ENCODE measurements at places on chromosomes 6 and 20.

DNA sequence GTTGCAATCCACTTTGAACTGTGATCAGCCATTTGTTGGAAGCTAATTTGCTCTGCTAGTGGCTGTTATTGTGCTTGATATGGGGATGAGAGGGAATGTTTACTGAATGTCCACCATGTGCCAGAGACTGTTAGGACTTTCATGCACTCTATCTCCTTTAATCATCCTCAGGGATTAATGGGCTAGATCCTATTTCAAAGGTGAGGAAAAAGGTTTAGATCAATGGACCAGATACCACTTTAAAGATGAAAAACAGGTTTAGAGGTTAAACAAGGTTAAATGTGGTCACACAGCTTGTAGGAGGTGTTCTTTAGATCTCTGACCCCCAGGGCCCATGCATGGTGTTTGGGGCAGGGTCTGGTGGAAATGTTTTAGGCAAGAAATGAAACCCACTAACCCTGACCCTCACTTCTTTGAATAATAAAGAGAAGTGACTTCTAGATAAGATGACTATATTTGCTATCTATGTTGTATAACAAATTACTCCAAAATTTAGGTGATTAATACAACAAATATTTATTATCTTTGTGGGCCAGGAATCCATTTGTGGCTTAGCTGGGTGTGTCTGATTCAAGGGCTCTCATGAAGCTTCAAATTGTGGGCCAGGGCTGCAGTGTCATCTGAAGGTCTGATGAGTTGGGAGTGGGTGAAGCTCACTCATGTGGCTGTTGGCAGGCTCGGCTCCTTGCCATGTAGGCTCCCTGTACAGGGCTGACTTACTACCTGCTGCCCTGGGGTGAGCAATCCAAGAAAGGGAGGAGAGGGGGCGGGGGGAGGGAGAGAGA is 127.8 kb upstream of the FOXA2 start:
- no peak for DNase-seq

DNA sequence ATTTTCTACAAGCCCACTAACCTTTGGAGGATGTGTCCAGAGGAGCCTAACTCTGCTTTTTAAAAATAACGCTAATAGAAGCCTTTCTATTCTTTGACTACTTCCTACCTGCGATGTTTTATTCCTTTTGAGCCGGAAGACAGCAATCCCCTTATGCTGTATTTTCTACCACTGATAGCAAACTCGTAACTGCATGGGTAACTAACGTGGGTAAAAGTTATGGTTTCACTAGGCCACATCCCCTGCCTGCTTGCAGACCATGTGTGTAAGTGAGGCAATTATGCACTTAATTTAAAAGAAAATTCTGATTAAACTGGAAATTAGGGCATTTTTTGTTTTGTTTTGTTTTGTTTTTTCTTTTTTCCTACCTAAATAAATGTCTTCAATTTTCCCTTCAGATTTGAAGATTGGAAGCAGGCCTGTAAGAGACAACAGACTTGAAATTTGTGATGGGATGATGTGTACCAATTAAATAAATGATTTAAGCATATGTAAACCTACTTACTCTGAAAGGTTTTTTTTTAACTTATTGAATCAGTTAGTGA is 931 bp downstream of the UFL1 start:
- no peak for DNase-seq

GRCh38 chr6:42407379-42407778 is 44.3 kb downstream of the TRERF1 start:
- DNase-seq, result no peak

DNA sequence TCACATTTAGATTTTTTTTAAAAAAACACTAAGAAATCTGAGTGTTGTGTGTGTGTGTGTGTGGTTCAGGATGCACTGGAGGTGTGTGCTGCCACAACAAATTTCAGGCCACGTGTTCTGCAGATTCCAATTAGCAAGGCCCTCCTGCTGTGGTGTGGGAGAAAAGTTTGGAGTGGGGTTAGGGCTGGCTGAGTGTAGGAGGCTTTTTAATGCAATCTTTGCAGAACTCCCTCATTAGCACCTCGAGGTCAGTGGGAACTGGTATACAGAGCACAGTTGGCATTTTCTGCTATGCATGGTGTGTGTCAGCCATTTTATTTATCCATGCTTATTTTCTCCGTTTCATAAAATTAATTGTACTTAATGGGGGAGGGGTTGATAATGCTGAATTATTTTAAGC is 187.6 kb downstream of the SOX4 start:
- DNase-seq, result no peak

DNA sequence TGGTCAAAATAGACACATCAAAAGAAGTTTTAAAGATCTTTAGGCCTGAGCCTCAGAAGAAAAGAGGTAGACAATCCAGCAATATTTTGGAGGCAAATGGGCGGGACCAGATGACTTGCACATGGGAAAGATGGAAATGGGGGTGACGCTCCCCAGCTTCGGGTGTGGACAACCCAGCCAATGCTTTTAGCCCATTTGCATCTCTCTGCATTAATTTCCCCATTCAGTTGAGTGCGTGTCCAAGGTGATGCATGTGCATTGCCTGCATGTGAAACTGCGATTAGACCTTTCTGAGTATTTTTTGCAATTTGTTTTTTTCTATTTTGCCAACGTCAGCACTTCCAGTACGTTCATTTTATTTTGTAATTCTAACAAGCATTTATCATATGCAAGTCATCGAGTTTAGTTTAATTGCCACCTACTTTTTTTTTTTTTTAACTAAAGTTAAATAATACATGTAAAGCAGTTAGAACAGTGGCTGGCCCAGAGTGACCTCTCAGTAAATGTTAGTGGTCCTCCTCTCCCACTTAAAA is 24.2 kb downstream of the PDRG1 start:
- no peak for DNase-seq

GRCh38 chr6:31952140-31952805 is 6.4 kb downstream of the CFB start:
- DNase-seq, result no peak

- no peak for DNase-seq
Measured at GRCh38 chr6:20203561-20204511, 8.4 kb downstream of the MBOAT1 start.

- DNase-seq, result peak; percentile 15
Measured at GRCh38 chr6:157099912-157100593, 223.3 kb downstream of the TMEM242 start.

DNA sequence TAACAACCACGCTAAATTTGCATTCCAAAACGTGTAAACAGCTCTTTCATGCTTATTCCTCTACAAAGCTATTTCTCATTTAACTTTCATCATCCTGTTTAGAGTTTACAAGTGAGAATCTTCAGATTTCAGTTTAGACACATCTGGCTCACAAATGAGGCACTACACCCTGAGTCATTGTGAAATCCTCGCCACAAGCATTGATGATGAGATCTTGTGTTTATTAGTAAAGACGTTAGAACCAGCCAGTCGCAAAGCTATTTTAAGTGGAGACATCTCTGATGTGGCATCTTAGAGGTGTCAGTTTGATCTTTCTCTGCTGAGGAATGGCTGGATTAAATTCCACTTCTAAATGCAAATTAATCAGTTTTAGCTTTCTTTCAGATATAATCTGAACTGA is 8.3 kb upstream of the ISM1 start:
- DNase-seq, result no peak

DNA sequence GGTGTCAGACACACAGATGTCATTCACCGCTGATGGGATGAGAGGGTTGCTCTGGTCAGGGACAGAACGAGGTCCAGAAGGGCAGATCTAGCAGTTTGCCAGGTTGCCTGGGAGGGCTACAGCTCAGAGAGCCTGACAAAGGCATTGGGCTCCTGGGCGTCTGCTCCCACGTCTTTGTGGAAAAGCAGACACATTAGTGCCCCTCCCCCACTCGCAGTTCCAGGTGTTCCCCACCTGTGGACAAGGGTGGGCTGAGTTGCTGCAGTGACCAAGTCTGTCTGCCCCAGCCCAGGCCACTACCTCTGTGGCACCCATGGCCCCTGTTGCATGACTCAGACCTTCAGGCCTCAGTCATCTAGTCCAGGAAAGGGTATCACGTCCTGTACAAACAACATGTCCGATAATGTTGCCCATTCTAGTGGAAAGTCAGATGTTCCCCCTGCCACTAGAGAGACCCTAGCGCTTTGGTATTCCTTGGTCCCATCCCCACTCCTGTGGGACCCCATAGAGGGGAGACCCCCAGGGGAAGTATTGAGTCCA is 37.4 kb downstream of the WRNIP1 start:
- DNase-seq, result no peak

GRCh38 chr20:7123457-7123856 is 356.0 kb downstream of the BMP2 start:
- no peak for DNase-seq

DNA sequence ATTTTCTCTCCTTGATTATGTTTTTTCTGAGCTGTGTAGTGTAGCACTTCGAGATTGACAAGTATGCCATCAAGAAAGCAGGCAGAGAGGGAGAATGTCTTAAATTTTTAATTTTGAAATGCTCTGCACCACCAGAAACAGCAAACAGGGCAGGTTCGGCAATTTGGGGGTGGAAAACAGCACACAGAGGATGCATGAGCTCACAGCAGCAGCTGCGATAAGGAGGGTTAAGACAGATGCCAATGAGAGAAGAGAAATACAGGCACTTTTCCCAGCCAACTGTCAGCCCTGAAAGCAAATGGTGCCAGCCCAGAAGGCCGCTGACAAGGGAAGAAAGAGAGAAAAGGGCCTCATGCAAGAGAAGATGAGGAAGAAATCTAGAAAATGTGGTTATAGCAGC is 15.1 kb upstream of the SNRPB2 start:
- DNase-seq, result no peak

DNA sequence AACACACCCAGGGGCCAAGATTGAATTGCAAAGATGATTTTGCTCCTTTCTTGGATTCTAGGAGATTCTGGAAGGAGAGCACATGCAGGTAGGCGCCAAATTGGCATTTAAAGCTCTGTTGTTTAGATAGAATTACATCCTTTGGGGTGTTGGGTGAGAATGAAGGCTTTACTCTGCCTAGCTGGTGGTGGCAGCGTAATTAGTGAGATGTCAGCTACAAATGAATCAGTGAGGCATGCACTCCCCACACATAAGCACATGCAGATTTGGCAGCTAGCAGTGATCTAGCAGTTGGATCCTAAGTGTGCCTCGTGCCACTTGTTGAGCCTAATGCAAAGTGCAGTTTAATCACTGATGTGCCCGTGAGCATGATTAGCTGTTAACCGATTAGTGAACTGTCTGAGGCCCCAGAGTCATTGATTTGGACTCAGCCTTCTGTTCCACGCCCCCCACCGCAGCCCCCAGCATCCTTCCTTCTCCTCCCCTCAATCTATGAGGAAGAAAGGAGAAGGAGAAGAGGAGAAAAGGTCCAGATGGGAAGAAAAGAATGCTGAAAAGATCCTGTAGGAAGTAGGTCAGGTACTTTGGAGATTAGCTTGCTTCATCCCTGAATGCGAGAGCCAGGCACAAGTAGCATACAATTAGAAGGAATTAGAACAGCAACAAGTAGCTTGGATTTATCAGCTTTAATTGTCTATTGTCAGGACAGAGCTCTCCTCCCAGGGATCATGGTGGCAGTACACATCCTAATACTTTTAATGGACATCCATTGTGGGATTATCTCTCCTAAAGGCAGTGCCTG is 6.0 kb upstream of the PRDM1 start:
- DNase-seq, result no peak

DNA sequence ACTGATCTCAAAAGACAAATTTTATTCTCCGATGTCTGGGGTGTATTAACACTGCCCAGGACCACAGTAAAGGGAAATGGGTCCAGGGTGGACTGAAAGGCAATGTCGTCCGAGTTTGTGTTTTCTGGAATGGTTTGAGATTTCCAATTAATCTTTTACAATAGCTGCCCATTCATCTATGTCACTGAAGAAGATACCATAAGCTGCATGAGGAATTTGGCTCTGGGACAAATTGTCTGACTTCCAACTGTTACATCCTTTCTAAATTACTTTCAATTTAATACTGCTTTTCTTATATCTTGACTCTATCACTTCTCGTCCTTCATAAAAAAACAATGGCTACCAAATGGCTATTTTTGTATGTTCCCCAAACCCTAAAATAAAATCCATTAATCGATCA is 130.7 kb upstream of the KCNK16 start:
- no peak for DNase-seq

- DNase-seq, result no peak
Measured at GRCh38 chr20:38471245-38471644, 1.4 kb upstream of the RALGAPB start.

GRCh38 chr6:41153451-41153850 is 696 bp downstream of the TREML1 start:
- DNase-seq, result no peak

GRCh38 chr6:137341681-137342195 is 122.6 kb upstream of the IFNGR1 start:
- DNase-seq, result peak; percentile 10

GRCh38 chr20:37407019-37407566 is 61.2 kb downstream of the SRC start:
- no peak for DNase-seq

- no peak for DNase-seq
Measured at GRCh38 chr6:36083446-36083845, 46.9 kb upstream of the MAPK13 start.

GRCh38 chr6:157808405-157808950 is 14.6 kb upstream of the SNX9 start:
- no peak for DNase-seq

DNA sequence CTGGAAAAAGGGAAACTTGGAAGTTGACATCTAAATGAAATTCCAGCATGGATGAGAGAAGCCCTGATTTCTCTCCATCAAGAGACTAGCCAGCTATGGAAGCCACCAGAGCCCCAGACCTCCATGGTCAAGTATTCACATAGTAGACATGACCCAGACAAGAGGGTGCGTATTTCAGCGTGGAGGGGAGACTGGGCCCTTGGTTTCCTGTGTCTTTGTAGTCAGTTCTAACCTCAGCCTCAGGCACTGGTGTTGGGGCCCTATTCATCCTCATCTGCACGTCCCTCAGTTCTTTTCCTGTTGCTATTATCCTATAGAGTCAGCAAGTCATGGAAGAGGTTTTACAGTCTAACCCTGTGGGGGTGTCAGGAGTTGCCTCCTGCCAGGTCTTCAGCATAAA is 12.5 kb downstream of the GNL1 start:
- no peak for DNase-seq

DNA sequence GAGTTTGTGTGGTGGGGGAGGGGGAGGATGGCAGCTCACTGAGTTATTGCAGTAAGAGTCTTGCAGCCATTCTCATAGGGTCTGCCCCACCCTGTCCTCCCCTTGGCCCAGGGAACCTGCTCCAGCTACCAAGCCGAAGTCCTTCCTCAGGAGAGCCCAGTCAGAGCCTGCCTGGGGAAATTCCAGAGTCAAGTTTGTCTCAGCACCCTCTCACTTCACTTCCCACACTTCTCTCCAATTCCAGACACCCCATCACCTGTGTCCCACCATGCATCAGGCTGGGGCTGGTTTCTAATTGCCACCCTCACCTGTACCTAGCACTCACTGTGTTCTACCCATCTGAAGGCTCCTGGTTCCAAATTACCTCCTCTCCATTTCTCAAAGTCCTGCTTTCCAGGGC is 10.3 kb upstream of the SLC22A16 start:
- no peak for DNase-seq

DNA sequence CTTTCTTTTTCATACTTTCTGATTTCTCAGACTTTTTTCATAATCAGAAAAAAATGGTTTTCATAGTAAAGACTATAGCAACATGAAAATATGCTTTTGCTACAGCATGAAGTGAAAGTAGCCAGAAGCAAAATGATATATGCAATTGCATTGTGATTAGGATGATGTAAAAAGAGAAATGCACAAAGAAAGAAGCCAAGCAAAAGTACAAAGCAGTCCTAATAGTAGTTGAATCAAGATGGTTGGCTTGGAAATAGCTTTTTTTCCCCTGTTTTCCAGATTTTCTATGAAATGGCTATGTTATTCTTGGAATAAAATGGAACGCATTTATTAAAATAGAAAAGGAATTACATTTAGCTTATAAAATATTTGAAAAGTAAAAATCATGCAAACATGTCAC is 77.3 kb downstream of the SEL1L2 start:
- DNase-seq, result no peak
